Sciatic nerve (tissue), 2 donors: ENCODE measurements at places on chromosomes 1 and 21.

DNA sequence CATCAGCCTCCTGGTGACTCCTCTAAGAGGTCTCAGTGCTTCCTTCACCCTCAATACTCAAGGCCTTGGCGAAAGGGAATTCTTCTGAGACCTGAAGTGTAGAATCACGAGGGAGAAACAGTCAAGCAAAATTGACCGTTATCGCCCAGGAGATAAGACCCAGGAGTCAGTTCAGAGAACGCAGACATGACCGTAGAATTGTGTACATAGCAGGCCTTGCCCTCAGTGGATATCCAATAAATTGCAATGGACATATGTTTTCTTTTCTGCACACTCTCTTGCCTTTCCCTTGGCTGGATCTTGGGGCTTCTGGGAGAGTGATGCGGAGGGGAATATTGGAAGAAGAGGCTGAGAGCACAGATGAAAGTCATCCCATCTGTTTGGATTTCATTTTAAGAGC is 15.7 kb upstream of the ETS2 start:
- no peak for DNase-seq

- DNase-seq = no peak
Observed at GRCh38 chr1:72006092-72006491, 276.2 kb downstream of the NEGR1 start.

DNA sequence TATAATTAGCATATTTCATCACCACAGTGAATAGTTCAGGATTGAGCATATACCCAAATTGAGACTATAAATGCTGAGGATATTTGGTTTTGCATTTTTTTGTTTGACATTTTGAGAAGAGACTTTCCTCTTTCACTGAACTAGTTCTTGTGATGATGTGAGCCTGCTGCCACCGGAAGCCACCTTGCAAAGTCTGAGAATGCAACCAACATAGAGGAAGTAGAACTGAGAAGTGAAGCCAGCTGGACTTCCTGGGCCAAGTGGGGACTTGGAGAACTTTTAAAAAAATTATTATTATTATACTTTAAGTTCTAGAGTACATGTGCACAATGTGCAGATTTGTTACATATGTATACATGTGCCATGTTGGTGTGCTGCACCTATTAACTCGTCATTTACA is 102.3 kb downstream of the RPE65 start:
- no peak for DNase-seq

GRCh38 chr21:44524414-44525371 is 15.3 kb downstream of the KRTAP10-1 start:
- DNase-seq = no peak

- no peak for DNase-seq
Observed at GRCh38 chr1:12161324-12161661, 5.5 kb upstream of the TNFRSF1B start.

DNA sequence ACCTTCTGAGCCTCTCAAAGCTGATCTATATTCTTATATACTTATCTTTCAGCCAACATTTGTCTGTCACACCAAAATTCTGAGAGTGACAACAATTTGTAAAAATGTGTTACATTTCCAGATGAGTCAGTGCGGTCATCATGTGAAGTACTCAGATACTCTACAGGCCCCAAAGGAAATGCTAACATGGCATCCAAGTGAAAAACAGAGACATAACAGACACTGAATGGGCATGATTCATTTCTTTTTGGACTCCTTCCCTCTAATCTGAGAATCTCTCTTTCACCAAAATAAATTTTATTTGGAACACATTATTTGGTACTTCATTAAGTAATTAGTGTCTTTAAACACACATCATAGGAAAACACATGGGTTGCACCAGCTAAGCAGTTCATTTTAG is 96.6 kb downstream of the SLC44A5 start:
- no peak for DNase-seq

DNA sequence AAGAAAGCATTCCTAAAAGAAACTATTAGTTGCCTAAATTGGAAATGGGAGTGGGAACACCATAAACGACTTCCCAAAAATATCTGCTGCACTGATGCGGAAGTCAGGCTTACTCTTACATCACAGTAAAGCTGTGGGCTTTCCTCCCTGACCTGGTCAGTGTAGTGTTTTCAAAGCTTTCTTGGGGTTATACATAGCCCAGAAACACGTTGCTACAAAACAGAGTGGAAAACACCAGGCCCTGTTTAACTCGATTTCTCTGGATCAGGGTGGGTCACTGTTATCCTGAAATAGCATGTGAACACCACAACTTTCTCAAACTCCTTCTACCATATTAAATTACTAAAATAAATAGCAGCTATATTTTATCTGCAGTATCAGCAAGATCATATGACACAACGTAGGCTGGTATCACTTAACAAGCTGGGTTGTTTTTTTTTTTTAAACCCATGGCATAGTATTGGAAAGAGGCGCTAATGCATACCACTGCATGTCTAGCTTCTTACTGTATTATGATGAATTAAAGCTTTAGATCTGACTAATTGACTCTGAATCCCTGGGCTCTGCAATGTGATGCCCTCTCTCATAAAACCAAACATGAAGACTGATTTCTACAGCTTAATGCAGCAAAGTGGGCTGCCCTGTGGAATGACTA is 184.6 kb downstream of the TGFB2 start:
- no peak for DNase-seq

DNA sequence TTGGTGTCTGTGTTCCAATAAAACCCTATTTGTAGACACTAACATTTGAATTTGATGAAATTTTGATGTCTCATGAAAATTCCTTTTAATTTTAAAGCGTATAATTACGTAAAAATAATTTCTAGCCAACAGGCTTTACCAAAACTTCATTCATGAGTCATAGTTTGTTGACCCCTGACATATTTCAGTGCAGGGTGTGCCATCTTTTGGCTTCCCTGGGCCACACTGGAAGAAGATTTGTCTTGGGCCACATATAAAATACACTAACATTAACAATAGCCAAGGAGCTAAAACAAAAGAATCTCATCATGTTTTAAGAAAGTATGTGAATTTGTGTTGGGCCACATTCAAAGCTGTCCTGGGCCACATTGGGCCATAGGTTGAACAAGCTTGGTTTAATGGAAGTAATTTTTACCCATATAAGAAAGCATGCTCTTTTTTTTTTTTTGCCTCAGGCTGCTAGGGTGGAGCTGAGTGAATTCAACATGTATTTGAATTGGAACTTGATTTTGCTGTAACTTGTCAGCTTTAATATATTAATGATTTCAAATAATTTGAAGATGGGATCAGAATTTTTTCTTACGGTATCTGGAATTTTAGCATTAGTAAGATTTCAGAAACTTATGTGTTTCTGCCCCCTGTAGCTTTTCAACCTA is 267.7 kb upstream of the RGS18 start:
- no peak for DNase-seq

- no peak for DNase-seq
Observed at GRCh38 chr1:193069748-193070385, 10.5 kb downstream of the RO60 start.

GRCh38 chr1:162384116-162384515 is 2.6 kb downstream of the C1orf226 start:
- DNase-seq = no peak

GRCh38 chr1:154846565-154847442 is 23.3 kb downstream of the KCNN3 start:
- DNase-seq = no peak

DNA sequence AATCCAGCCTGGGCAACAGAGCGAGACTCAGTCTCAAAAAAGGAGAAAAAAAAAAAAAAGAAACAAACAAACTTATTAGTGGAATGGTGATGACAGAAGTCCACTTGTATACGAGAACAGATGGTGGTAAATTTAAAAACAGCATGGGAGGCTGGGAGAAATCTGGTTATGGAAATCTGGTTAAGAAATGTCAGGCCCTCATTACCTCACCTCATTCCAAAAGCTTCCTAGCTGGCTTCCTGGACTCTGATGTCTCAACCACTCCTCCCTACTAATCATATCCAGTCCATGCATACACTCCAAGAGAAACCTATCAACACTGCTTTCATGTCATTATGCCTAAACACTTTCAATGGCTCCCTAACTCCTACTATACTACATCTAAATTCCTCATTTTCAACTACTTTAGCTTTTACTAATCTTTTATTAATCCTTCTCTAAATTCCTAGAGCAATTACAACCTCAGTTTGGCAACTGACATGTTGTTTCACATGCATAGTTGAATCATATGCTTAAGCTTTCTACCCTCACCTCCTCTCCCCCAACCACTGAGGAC is 52.9 kb downstream of the FOXJ3 start:
- DNase-seq = no peak

GRCh38 chr1:193856261-193856660 is 669.8 kb upstream of the B3GALT2 start:
- no peak for DNase-seq

- no peak for DNase-seq
Observed at GRCh38 chr1:51284487-51284954, 45.8 kb downstream of the TTC39A start.

DNA sequence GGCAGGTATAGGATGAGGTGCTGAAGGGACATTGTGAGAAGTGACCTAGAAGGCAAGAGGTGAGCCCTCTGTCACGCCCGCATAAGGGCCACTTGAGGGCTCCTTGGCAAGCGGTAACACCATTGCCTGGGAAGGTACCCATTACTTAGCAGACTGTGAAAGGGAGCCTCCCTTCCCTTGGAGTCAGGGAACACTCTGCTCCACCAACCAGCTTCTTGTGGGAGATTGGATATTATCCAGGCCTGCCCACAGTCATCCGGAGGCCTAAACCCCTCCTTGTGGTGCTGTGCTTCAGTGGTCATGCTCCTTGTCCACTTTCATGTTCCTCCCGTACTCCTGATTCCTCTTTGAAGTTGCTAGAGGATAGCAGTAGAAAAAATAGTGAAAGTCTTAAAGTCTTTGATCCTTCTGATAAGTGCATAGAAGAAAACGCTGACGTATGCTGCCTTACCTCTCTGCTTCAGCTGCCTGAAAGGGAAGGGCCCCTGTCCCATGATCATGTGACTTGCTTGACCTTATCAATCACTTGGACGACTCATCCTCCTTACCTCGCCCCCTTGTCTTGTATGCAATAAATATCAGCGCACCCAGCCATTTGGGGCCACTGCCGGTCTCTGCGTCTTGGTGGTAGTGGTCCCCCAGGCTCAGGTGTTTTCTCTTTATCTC is 16.0 kb downstream of the RBBP4 start:
- no peak for DNase-seq

DNA sequence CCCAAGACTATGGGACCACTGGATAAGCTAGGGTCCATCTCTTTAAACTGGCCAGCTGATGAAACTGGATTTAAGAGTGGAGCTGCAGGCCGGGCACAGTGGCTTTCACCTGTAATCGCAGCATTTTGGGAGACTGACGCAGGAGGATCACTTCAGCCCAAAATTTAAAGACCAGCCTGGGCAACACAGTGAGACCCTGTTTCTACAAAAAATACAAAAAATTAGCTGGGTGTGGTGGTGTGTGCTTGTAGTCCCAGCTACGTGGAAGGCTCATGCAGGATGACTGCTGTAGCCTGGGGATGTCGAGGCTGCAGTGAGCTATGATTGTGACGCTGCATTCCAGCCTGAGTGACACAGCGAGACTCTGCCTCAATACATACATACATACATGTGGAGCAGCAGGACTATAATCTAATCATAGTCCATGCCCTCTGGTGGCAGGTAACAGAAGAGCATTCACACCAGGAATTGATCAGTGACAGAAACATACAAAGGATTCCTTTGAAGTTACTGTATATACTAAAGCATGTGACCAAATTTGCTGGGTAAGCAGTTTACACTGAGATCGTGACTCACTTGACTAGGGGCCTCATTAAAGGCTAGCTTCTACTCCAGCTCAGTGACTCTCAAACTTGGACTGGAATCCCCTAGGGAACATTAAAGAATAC is 101.5 kb upstream of the SLFNL1 start:
- DNase-seq = no peak

DNA sequence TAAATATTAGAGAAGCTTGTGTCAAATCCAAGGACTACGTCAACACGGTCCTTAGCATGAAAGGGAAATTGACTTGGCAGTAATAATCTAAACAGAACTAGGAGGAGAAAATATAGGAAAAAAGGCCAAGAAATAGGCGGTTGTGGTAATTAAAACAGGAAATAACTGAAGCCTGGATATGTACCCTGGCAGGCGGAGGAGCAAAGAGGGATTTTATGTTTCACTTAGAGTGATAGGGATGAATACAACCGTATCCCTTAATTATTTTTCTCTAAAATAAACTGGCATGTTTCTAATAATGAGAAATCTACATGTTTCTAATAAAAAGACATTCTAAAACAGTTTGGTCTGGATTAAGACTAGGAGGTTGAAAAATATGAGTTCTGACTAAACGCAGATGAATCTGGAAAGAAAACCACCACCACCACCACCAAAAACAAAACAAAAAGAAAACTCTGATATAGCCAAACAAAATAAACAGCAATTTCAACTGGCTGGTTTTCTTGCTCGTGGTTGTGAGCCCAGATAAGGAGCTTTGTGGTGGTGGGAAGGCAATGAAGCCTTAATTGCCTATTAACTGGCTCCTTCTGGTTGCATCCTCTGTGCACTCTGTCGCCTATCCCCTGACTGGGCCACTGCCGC is 334.2 kb upstream of the SNX7 start:
- DNase-seq = no peak
